ENCODE measurements at places on chromosomes 13 and 19.

DNA sequence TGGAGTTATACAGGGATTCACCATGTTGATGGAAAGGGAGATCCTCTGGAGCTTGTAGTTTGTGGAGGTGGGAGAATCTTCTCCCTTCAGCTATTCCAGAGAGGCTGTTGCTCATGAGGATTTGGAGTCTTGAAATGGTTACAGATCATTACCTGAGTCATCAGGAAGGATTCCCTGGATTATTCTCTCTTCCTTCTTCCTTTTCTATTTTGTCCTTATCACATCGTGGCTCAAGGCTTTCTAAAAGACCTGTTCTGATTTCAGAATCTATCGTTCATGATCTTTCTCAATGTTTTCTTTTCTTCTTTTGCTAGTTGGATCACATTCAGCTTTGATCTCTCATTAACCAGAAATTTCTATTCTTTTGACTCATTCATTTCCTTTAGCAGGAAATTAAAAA is 196.0 kb downstream of the KLF5 start:
- no peak for DNase-seq

- no peak for DNase-seq
Measured at GRCh38 chr19:35031072-35031881, 1.0 kb downstream of the SCN1B start.

- no peak for DNase-seq
Measured at GRCh38 chr19:6521718-6522646, 8.8 kb upstream of the TNFSF9 start.

- peak; percentile 68 for DNase-seq
Measured at GRCh38 chr13:110713981-110714796, 689 bp downstream of the ING1 start.

DNA sequence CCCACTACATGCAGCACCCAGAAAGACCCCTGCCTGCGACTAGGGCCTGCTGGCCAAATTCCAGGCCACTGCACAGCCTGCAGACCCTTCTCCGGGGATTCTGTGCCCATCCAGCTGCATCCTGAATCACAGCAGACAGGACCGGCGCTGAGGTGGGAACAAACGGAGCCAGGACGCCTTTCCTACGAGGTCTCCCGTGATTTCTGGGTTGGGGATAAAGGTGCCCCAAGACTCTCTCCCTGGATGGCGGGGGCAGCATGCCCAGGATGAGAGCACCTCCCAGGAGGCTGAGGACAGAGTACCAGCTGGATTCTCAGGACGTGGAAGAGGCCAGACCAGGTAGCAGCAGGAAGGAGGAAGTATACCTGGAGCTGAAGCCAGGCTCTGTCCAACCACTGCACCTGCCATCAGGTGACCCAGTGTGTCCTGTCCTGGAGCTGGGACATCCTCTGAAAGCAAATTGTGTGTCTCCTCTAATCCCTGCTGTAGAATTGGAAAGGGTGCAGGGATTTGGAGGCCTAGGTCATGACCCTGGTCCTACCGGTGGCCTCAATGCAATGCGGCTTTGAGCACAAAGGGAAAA is 3.4 kb upstream of the FUT5 start:
- DNase-seq: no peak
